ENCODE measurements at places on chromosomes 6 and 20.

GRCh38 chr6:41638935-41639808, 904 bp downstream of the MDFI start:
- no peak for DNase-seq

GRCh38 chr6:160013987-160014868, 45.3 kb downstream of the IGF2R start:
- peak; percentile 29 for DNase-seq

DNA sequence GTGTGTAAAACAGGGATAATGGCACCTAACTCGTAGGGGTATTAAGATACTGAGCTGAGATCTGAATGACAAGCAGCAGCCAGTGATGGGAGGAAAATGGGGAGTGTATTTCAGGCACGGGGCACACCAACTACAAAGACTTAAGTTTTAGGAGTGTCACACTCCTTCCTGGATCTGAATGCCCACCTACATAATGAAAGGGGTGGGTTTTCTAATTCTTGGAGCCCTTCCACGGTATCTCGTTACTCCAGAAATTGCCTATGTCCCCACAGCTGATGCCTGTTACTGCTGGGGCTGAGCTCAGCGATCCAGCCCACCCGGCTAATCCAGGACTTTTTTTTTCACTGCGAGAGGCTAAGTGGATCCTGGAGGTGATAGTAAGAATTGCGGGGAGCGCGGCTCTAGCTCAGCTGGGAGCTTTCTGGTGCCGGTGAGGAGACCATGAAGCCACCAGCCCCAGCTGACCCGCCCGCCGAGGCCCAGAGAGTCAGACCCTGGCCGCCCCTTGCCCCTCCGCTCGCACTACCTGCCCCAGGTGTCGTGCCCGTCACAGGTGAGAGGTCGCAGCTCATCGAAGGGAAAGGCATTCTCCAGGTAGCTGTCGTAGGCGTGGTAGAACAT, 727 bp downstream of the EDEM2 start:
- DNase-seq: peak; percentile 55

GRCh38 chr6:10643201-10643651, 51.2 kb downstream of the C6orf52 start:
- no peak for DNase-seq

DNA sequence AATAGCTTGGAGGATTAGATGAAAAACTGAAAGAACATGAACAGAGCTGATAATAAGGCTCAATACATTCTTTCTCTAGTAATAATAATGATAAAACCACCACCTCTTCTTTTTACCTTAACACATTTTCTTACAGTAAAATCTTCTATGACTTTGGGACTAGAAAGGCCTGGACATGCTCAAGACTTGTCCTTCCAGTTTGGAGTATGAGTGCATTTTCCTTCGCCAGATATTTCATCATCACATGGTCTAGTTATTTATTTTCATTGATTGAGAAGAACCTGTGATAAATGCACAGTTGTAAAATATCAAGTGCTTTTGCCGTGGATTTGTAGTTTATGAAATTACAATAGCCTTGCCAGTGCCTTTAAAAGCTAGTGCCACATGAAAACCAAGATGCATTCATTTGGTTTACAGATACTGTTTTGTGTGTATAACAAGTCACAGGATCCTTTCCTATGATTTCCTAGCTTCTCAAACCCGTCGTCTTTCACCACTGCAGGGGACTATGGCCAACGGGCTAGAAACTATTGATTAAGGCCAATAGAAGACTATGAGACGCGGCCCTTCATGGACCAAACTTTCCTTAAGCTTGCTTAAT, 200.2 kb upstream of the ZNF217 start:
- DNase-seq: no peak

DNA sequence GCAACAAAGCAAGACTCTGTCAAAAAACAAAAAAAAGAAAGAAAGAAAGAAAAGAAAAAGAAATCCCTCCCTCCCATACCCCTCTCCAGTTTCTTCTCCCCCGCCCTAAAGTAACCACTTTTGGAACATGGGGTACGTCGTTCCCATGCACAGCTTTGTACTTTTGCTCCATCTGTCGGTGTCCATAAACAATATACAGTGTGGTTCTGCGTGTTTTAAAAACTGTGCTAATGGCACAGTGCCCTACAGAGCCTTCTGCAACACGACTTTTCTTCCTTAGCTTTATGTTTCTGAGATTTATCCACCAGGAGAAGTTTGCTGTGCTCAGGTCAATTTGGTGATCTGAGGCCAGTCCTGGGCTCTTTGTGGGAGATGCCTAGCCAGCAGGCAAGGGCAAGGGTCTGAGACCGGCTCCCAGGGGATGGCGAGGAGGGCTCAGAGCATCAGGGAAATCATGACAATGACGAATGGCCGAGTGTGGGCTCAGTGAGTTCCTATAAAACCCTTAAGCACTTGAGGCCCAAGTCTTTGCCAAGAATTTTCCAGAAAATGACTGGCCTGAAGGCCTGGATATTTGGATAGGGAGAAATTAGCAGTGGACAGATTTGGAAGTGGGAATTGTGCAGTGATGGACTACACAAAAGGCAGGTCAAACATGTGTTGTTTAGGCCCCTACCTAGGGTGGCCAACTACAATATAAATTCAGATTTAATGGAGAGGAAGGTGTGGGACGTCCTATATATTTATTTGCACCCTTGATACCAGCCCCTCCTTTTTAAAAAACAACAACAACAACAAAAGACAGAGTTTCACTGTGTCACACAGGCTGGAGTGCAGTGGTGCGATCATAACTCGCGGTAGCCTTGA, 1.9 kb upstream of the BCAS4 start:
- DNase-seq: no peak

DNA sequence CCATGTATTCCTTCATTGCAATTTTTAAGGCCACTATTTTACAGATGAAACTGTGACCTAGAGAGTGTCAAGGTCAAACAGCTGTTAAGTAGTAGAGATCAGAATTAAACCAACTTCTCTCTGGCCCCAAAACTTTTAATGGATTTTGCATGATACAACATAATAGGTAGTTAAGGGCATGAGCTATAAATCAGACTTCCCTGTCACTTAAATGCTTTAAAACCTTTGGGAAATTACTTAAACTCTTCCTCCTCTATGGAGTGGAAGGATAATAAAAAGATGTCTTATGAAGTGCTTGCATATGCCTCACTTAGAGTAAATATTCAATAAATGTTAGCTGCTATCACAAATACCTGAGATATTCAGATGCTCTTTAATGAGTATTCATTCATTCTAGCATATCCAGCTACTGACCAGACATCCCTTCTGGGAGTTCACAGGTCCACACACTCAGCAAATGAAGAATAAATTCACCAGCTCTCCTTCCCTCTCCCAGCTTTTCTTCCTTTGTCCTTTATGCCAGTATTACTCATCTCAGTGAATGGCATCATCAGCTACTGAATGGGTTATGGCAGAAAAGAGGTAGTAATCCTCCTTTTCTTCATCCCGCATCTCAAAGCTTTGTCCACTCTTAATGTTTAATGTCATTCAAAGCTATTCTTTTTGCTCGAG, 36.2 kb downstream of the EYA4 start:
- DNase-seq: no peak

DNA sequence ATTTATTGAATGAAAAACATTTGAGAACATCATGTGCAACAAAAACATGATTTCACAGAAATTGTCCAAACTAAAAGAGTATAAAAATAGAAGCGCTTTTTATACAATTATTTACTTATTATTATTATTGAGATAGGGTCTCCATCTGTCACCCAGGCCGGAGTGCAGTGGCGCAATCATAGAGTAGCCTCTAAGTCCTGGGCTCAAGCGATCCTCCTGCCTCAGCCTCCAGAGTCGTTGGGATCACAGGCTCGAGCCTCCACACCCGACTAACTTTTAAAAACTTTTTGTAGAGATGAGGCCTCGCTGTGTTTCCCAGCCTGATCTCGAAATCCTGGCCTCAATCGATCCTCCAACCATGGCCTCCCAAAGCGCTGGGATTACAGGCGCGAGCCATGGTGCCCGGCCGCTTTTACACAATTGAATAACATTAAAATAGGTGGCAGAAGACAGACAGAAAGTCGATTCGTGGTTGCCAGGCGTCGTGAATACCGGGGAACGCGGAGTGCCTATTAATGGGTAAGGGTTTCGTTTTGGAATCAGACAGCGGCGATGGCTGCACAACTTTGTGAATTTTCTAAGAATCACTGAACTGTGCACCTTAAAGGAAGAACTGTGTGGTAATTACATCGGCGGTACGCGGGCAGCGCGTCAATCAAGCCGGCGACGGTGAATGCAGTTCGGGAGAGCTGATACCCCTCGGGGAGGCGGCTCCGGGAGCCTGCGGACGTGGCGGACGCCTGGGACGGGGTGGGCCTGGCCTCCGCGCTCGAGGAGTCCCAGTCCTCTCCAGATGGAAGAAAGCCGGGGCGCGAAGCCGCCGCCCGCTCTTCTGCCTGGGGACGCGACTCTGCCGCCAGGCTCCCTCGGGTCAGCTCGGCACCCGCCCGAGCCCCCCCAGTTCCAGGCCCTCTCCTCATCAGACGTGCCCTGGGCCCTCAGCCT, 807 bp downstream of the TBC1D20 start:
- peak; percentile 72 for DNase-seq

GRCh38 chr20:59775687-59776055, 157.8 kb downstream of the SYCP2 start:
- DNase-seq: no peak

GRCh38 chr6:34955442-34955841, 66.4 kb downstream of the ANKS1A start:
- DNase-seq: no peak

DNA sequence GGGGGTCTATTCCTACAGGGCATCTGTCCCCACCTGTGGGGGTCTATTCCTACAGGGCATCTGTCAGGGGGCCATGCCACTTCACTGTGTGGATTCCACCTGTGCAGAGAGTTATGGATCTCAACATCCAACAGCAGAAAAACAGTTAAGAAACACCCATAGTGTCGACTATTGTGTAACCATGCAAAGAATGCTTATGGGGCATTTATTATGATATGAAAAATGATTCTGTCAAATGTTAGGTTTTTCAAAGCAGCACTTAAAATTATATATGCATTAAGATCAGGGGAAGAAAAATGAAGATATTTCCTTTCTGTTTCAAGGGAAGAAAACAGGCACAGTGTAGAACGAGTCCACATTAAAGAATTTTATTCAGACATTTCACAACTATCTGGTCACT, 2.9 kb downstream of the GPR31 start:
- DNase-seq: no peak

GRCh38 chr20:61775423-61775822, 290.3 kb downstream of the TAF4 start:
- DNase-seq: no peak

DNA sequence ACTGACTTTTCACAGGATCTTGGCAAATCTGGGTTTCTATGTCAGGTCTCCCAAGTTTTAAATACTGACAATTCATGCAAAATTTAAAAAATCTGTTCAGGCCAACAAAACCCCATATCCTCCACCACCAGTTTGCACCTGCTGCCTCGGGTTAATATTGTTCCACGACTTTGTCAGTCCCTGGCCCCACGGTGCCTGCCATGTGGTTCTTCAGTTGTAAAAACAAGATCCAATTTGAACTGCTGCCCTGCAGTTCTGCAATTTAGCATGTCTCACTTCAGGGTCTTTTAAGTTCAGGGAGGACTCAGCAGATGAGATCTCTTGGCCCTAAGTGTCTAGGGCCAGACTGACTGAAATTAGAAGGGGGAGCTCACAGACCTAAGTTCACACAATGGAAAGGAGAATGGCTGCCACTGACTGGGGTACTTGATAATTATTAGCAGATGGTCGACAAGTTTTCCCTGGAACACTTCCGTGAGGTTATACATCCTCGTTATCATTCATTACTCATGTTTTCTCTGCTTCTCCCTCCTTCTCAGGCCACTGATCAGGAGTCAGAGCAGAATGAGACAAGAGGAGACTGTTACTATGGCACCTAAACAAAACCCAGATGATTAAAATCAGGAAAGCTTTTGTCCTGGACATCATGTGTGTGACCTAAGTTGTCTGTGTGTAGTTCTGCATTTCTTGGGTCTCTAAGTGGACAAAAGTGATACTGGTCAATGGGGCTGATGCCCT, 223.6 kb downstream of the KIF16B start:
- DNase-seq: no peak

- DNase-seq: no peak
These were observed 124.7 kb upstream of the ZNF217 start for GRCh38 chr20:53718142-53719021.

GRCh38 chr20:64090165-64090564, 6.0 kb upstream of the LKAAEAR1 start:
- no peak for DNase-seq

- DNase-seq: no peak
These were observed 559.5 kb upstream of the PTCHD4 start for GRCh38 chr6:48670546-48670945.

DNA sequence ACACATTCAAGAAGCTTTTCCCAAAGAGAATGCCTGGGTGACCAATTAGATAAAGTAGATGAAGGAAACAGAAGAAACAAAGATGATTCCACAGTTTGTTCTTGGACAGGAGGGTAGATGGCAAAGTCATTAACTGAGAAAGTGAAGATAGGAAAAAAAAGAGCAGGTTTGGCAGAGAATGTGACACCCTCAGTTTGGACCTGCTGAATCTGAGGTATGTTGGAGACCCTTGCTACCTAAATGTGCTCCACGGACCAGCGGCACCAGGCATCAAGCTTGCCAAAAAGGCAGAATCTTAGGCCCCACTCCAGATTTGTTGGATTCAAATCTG, 49.7 kb downstream of the ARHGAP18 start:
- no peak for DNase-seq

DNA sequence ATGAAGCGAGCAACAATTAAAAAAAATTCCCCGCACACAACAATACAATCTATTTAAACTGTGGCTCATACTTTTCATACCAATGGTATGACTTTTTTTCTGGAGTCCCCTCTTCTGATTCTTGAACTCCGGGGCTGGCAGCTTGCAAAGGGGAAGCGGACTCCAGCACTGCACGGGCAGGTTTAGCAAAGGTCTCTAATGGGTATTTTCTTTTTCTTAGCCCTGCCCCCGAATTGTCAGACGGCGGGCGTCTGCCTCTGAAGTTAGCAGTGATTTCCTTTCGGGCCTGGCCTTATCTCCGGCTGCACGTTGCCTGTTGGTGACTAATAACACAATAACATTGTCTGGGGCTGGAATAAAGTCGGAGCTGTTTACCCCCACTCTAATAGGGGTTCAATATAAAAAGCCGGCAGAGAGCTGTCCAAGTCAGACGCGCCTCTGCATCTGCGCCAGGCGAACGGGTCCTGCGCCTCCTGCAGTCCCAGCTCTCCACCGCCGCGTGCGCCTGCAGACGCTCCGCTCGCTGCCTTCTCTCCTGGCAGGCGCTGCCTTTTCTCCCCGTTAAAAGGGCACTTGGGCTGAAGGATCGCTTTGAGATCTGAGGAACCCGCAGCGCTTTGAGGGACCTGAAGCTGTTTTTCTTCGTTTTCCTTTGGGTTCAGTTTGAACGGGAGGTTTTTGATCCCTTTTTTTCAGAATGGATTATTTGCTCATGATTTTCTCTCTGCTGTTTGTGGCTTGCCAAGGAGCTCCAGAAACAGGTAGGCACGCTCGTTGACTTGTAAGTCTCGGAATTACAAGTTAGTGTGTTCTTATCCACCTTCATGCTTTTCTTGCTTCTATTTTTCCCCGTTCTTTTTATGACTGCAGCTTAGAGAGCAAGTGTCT, at the start of gene EDN1:
TSS of gene EDN1 (plus strand) at position 429 of the 888 bp plus-strand sequence. CDS start at position 698, 269 bp downstream.
- DNase-seq: peak; percentile 82

Data from activated CD4-positive, alpha-beta T cell treated with anti-CD3 and anti-CD28 coated beads for 36 hours (primary cell).